GOT3 (cell line): ENCODE measurements at places on chromosomes 13 and 19.
A peak's percentile ranks its signal among the peaks of the same experiment; 100 is the strongest.

DNA sequence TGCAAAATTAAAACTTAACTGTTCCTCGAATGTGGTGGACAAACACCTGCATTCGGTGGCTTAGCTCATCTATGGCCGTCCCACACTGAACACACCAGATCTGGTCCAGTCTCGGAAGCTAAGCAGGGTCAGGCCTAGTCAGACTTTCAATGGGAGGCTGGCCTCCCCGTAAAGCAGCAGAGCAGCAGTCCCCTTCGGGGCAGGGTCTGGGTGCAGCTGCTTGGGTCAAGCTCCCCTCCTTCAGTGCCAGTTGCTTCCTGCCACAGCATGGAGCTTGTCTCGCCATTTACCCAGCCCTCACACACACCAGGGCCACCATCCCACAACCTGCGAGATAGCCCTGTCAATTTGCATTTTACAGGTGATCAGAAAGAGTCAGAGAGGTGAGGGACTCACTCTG lies 93.2 kb downstream of the TUBA3C start:
- DNase-seq = no peak

DNA sequence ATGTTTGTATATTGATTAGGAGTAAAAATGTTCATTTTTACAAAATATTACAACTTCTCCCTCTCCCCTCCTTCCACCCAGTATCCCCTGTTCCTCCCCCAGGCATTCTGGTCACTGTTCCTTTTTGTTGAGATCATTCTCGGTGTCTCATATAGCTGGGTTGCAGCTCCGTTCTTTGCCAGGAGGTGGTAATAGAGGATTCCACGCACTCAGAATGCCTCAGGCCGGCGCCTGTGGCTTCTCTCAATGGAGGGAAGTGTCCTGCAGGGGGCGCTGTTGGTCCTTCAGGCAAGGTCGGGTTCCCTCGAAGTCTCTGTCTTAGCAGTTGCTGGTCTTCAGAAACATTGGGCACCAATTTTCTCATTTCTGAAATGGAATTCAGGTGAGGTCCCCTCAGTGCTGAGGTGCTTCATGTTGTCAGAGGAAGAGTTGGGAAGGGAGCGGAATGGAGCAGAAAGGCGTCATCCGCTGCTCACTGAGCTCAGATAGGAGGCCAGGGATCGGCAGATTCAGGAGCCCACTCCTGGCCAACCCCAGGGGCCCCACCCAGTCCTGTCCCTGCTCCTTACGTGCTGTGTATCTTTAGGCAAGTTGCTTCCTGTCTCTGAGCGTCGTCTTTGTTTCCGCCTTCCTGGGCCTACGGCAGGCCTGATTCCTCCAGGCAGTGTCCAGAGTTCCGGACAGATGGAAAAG lies 10.3 kb upstream of the GARIN5A start:
- no peak for DNase-seq

DNA sequence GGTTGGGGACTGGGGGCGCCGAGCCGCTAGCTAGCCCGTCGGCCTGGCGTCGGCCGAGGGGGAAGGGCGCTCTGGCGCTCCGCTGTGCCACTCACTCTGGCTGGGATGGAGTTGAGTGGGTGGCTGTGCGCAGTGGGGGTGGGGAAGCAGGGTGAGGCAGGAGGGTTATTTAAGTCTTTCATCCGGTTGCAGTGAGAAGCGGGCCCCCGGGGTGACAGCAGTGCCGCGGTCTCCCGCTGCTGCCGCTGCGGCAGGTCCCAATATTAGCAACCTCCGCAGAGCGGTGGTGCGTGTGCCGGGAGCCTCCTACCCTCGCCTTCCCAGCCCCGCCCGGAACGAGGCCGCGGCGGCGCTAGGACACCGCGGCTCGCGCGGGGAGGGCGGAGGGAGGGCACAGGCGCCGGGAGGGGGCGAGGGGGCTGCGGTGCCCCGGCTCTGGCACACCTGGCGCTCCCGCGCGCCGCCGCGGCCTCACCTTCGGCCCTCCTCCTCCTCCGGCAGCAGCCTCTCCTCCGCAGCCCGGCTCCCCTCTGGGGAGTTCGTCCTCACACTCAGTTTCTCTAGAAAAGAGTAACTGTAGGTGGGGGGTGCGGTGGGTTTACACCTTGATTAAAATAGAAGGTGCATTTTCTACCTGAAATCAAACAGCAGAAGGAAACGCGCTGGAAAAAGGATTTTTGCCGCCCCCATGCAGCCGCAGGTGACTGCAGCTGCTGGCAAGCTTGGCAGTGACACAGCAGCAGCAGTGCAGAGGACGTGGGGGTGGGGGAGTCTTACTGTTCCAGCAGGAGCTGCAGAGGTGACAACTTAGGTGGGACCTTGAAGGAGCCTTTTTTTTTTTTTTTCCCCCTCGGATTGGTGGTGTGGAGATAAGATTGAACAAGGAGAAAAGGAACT lies 4.5 kb downstream of the FGF9 start:
- DNase-seq = no peak

- peak; percentile 51 for DNase-seq
These were observed at the start of gene ZNF677 for GRCh38 chr19:53254411-53255341. TSS of gene ZNF677 (minus strand) at chr19:53254873. CDS start at chr19:53251550, 3,323 bp downstream.

- DNase-seq = no peak
These were observed 225.7 kb downstream of the LMO7 start for GRCh38 chr13:75861786-75862185.
